ENCODE measurements at places on chromosomes 12 and 14.

DNA sequence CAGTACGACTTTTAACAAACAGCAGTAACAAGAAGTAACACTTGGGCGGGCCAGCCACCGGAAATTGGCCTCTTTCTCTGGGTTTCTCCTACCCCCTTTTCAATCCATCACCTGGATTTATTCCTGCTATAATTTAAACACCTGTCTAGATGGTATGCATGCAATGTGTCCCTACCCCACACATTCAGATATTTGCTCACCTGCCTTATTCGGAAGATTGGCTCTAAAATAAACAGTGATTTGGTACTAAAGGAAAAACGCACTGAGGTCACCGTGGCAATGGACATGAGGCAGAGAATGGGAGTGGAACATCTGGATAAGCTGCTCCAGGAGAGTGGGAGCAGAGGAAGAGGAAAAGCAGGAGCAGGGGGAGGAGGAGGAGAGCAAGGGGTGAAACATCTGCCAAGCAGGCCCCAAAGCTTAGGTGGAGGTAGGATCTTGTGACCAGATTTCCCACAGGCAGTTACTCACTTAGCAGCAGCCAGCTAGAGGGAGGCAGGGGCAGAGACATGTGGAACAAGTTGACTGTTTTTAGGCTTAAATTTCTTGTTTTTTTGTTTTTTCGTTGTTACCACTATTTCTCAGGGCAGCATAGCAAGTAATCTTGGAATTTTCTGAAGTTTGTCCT lies 150.9 kb downstream of the TTLL5 start:
- no peak for DNase-seq

DNA sequence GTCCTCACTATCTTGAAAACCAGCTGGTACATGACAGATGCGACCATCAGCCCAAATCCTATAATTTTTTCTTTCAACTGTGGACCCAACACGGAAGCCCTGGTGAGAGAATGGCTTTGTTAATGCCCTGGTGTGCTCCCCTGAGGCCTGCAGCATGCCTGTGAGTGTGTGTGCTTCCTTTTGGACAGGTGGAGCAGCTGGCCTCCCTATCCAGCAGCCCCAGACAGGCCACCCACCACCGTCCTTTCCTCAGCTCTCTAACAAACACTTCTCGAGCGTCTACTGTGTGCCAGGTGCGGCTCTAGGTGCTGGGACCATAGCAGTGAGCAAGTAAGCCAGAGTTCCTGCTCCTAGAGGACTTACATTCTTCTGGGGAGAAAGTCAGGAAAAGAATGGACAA lies 78.9 kb upstream of the GZMB start:
- DNase-seq, result no peak

DNA sequence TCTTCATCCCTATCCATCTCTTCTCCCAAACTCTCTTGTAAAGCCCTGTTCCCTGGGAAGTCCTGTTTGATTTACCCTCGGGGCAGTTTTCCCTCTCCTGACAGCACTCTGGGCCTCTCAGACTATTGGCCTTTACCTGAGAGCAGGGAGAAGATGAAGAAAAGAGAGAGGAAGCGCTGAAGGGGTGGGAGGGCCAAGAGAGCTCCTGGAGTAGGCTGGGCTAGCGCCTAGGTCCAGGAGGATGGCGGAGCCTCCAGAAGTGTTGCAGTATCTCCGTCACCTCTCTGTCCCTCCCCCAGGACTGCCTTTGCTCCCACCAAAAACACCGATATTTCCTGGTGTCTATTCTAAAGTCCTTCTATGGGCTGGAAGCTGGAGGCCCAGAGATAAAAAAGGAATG lies 5.7 kb upstream of the IGFBP6 start:
- no peak for DNase-seq

DNA sequence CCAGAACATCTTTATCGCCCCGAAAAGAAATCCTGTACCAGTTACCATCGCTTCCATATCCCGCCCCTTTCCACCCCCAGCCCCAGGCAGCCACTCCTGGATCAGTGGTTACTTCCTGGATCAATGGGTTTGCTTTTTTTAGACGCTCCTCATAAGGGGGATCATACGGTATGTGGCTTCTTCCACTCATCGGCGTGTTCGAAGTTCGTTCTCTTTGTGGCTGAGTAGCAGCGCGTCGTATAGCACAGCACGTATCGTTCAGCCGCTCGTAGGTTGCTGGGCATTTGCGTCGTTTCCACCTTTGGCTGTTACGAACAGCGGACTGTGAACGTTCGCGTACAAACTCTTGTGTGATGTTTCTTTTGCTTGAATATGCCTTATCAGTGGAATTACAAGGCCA lies 1.8 kb downstream of the NOC4L start:
- DNase-seq, result no peak

DNA sequence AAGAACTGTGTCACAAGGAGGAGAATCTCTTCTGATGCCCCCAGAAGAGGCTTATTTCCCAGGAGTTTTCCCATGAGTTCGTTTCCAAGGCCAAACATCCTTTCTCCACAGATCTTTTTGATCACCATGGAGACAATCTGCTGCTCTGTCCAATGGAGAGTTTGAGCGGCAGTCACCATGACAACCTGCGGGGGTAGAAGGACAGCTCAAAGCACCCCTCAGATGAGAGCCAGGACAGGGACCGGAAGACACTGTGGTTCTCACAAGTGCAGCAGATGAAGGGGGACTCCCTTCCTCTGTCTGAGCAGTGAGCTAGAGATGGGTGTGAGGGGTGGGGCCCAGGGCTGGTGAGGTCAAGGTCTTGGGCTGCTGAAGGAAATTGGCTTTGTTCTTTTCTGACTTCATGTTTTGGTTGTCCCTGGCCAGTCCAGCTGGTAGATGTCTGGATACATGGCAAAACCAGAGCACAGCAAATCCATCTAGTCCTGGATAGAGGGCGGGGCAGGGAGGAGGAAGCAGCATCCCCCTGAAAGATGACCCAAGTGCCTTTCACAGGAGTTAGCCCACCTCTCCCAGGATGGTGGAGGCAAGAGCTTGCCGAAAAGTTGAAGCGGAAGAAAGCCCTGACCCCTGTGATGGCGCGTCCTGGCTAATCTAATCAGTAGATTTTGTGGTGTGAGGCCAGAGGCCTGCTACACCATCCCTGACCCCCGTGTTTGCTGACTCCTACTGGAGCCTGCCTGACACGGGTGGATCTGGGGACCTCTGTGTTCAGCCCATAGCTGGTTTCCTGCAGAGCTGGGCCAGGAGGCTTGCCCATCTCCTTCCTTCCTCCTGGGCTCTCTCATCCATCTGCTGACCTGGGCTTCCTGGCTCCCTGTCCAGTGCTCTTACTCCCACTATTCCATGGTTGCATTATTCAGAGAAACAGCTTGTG lies 24.4 kb downstream of the DHRS2 start:
- DNase-seq, result no peak

GRCh38 chr12:56521590-56522371 lies at the start of gene RBMS2:
Gene RBMS2 (plus strand): TSS chr12:56521820. CDS start chr12:56522024, 204 bp downstream.
- DNase-seq, result peak; percentile 70

GRCh38 chr12:2299206-2299605 lies 246.4 kb downstream of the CACNA1C start:
- DNase-seq, result peak; percentile 58

- peak; percentile 62 for DNase-seq
These were observed 672 bp upstream of the ESR2 start for GRCh38 chr14:64294672-64295413.

DNA sequence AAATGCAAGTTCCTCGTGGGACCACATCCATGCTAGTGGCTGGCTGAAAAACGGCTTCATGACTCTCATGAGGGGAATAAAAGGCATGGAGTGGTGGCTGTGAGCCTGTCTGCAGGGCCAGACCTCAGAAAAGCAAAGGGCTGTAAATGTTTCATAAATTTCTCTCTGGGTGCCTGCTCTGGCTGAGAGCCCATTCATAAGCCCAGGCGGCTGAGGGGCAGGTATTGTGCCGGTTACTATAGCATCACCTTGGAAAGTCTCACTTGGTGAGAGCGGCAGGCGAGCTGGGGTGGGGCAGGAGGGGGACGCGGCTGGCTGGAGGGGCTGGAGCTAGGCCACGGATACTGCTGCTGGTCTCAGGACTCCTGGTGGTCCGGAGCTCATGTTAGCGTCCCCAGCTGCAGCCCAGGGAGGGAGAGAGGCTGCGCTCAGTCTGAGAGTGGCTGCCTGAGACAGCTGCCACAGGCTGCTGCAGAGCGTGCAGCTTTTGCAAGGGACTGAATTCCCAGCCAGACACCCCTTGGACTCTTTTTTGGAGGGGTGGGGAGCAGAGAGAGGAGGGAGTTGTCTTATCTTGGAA lies at the start of gene SLC17A8:
SLC17A8 (plus strand) TSS at position 431 of the 580 bp plus-strand sequence. CDS start 318 bp downstream, outside the sequence.
- DNase-seq, result no peak

DNA sequence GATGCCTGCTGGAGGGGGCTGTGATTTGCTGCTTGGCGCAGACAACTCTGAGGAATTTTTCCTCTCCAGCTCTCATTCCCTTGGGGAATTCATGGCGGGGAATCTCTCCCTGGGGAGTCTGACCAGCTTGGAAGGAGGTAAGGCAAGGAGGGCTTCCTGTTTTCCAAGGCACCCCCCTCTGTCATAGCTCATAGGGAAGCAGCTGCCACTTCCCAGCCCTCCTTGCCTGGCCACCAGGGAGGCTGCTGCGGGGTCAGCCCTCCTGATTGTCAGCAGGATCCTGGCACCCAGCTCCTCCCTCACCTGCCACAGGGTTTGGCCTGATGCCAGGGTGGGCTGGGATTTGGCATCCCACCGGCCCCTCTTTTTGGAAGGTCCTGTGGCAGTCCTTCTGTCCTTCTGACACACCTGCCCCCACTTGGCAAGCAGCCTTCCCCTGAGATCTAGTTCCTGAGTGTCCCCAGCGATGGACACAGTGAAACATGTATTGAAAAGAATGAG lies 74.9 kb downstream of the TSPAN9 start:
- no peak for DNase-seq

DNA sequence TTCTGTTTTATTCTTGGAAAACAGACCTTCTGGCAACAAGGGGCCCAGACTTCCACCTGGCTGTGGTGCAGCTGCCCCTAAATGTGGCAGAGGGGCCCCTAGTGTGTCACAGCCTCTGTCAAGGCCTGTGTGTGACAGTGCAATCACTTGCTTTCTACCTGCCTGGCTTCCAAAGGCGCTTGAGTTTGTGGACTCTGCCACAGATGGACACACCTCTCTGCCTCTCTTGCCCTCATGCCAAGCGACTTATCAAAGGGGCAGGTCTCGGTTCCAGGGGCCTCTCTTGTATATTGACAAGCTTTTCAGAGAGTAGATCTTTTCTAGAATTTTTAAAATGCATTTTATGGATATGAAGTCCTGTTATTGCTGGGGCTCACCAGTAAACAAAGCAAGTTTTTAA lies 217.2 kb downstream of the SLC15A4 start:
- no peak for DNase-seq

GRCh38 chr12:121678716-121679300 lies 9.4 kb upstream of the MORN3 start:
- no peak for DNase-seq

GRCh38 chr14:21467616-21468015 lies 9.1 kb downstream of the RAB2B start:
- no peak for DNase-seq

DNA sequence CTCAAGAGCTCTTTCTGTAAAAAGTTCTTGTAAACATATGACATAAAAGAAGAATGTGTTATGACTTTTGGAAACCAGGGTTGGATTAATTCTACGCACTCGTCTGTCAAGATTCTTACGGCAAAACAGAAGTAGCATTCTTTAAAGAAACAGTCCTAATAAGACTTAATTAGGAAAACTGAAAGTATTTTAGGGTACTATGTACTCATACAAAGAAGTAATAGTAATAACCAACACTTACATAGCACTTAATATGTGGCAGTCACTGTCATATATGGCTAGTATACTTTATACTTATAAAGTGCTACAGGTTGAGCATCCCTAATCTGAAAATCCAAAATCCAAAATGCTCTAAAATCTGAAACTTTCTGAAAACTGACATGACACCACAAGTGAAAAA lies 72.9 kb upstream of the ST8SIA1 start:
- DNase-seq, result no peak

GRCh38 chr14:58821421-58821820 lies 183.7 kb downstream of the DACT1 start:
- no peak for DNase-seq

DNA sequence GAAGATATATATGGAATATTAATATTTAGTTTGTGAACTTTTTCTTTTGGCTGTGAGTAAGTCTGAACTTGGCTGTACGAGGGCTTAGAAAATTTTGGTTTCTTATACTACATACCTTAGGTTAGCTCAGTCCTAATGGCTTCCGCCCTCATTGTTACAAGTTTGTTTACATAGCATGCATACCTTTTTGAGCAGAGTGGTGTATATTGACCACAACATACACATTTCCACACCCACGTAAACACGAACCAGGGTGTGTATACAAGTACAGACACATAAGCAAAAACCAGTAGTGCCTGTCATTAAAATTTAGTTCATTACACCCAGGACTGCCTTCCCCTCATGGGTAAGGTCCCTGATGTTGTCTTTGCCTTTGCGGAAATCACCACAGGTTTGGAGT lies 230.2 kb upstream of the RGS6 start:
- no peak for DNase-seq

GRCh38 chr12:47397664-47398281 lies 308.1 kb downstream of the RPAP3 start:
- DNase-seq, result peak; percentile 55

DNA sequence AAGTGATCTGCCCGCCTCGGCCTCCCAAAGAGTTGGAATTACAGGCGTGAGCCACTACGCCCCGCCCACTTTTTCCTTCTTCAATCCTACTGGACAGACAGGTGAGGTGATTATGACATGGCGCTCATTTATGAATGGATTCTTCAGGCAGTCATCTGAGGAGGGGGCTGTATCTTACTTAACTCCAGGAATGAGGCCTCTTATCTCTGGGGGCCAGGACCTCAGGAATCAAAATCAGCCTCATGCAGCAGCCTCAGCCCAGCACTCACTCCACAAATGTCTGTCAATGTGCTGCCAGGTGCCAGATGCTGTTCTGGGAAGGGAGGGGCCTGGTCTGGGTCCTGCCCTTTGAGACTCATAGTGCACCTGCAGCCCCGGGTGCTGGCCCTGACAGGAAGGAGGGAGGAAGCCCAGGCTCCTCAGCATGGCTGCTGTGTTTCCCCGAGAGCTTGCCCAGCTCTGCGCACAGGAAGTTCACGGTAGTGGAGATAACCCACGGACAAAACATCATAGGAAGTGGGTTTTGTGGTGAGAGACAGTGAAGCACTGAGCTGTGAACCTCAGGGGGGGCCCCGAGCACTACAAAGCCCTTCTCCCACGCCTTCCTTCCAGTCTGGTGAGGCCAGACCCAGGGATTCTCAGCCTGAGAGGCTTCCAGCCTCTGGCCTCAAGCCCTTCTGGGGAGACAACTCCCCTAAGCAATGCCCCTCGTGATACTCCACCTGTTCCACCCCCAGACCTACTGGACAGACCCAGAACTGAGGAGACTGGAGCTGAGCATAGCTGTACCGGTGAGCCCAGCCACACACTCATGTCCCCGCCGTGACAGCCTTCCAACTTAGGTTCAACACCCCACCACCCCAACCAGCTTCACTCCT lies 22.3 kb downstream of the GALNT6 start:
- DNase-seq, result peak; percentile 96

Measured in NB4 (cell line).